ENCODE measurements at places on chromosomes 3 and 15. TPM values are rescaled to one million over a fixed set of nuclear protein-coding genes. Genes with fewer than 3 reads are reported as not detected.

DNA sequence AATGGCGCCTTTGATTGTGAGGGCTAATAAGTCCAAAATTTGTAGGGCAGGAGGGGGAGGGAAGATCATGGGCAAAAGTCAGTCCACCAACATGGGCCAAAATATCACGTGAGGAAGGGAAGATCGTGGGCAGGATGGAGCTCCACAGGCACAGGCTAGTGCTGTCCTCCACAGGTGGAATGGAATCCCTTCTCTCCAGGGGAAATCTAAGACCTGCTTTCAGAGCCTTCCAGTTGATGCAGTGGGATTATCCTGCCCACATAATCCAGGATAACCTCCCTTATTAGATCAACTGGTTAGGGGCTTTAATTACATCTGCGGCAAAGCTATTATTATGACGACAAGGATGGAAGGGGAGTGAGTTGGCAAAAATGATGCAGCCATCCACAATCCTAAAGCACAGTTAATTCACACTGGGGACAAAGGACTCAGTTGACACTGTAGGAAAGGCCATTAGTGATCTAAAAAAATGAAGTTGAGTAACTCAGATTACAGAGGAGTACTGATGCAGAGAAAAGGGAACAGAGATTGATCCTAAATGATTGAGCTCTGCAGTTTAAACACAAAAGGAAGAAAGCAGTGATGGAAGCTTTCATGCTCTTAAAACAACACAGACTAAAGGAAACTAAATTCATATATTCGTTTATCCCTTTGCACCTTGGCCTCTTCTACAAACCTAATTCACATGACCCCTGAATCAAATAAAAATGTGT lies 159.8 kb downstream of the AKAP13 start:
- DNase-seq: no peak

FRG2C gene
- not detected for total RNA-seq

- peak; percentile 57 for DNase-seq
These were observed 12.3 kb upstream of the PCSK6 start for GRCh38 chr15:101501703-101502373.

LCTL gene
- not detected for total RNA-seq

GRCh38 chr15:80059786-80060355 lies 395 bp downstream of the ZFAND6 start:
- DNase-seq: peak; percentile 83

CCDC191 gene
- total RNA-seq: 1.3 TPM

GRCh38 chr3:74527566-74527965 lies 86.9 kb downstream of the CNTN3 start:
- no peak for DNase-seq
